ENCODE measurements at places on chromosomes 7 and 10.

DNA sequence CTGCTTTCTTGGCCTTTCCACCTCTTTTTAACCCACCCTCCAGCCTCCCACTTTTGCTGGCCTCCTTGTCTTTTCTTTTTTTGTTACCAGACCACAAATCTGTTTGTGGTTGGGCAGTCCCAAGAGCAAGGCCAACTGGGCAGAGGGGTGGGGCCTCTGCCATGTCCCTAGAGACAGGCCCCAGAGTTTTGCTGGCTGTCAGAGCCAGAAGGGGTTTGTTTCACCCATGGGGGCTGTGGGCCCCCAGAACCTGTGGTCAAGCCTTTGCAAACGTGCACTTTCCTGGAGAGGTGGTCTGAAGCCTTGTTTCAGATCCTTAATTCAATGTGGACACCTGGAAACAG lies 10.3 kb downstream of the ZMIZ1 start:
- no peak for DNase-seq

DNA sequence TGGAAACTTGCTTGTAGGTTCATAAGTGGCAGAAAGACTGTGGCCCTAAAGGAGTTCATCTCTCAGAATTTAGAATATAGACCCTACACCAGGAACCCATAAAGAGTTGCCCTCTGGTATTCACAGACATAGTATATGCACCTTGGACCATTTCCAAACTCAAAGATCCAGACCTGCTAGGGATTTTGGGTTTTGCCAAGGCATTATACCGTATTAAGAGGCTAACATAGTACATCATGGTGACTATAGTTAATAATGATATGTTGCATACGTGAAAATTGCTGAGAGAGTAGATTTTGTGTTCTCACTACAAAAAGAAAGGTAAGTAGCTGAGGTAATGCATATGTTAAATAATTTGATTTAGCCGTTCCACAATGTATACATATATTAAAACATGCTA lies 13.9 kb downstream of the IFIT3 start:
- no peak for DNase-seq

- DNase-seq, result no peak
Measured at GRCh38 chr7:106870528-106870927, 5.4 kb downstream of the PIK3CG start.

DNA sequence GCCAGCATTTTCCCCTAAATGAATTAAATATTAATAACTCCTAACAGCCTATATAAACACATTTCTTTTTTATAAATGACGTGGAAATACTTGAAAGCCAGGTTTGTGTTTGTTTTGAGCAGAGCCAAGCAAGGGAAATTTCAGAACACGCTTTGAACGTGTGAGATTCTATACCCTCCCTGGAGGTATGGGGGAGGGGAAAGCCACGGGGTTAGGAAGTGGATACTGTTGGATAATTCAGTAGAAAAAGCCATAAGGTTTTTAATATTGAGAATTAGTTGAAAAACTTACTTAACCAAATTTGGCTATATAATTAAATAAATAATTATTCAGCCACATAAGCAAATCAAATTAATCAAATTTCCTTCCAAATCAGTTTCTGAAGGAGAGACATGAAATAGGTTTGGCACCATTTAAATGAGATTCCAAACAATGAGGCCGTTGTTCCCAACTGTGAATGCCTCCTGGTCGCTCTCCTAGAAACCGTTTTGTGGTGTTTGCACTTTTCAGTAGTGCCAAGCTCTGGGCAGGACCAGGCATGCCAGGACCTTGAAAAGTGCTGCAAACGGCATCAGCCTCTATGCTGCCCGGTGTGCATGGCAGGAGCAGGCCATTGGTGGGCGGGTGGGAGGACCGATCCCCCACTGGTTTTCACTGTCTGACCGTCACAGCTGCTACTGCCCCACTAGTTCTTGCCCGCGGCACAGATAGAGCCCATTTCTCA lies 88.1 kb downstream of the SEPTIN14 start:
- no peak for DNase-seq

- no peak for DNase-seq
Measured at GRCh38 chr7:137167609-137168008, 175.9 kb downstream of the PTN start.

Data from AG10803 (cell line).